Right ventricle myocardium superior (tissue), 1 donor: ENCODE measurements at places on chromosomes 13 and 19. TPM values are rescaled to one million over a fixed set of nuclear protein-coding genes. Genes with fewer than 3 reads are reported as not detected.

ANKRD24 gene
- total RNA-seq, result 0.08 TPM

TRPM4 gene
- 24.8 TPM for total RNA-seq

DNA sequence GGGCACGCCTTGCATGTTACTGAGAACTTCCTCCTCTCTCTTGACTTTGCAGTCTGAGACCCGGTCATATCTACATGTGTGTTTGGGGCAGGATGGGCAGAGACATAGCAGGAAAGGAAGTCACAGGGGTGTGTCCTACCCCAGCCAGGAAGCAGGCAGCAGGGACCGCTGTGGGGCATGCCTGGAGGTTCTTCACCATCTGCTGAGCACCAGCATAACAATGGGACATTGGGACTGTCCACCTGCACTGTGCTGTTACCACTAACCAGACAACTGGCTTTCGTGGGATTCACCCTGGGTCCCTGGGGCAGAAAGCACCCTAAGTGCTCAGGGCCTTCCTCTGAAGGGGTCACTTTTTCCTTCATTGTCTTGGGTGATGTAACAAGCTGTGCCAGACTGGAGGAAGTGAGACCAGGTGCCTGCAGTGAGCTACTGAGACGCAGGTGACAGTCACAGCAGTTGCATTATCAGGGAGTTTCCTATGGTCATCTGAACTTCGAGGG is 2.6 kb upstream of the HAUS5 start:
- no peak for DNase-seq

- no peak for DNase-seq
Observed at GRCh38 chr19:35165200-35166058, 10.9 kb downstream of the FXYD5 start.

DNA sequence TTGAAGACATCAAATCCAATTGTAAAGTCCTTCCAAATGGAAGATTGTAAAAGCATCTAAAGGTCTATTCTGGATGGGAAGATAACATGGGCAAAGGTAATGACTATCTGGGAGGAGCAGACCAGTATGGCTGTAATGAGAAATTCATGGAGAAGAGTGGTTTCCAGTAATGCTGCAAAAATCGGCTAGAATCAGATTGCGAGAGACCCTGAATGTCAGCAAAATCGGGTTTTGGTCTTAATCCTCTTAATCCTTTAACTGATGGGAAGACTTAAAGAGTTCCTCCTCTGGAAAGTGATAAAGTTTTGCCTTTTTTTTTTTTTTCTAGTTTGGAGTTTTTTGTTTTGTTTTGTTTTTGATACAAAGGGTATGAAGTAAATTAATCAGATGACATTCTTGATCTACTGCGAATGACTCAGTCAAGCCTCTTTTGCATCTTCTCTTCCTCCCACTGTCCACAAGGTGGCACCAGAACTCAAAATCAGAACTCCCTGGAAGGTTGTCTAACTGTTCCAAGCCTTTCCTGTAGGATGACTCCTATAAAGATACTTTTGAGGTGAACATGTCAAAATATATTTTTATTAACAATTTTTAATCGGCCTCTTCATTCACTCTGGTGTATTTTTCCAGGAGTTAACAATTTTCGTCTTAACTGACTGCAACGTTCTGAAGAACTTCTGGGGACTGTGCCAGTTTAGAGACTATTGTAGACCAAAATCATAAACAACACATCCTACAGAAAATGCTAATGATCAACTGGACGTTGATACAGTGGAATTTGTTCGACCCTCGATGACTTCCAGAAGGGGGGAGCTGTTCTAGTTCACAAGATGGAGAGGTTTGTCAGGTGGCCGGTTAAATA is 213.3 kb upstream of the MIR17HG start:
- no peak for DNase-seq
